ENCODE measurements at places on chromosomes 1 and 21.

DNA sequence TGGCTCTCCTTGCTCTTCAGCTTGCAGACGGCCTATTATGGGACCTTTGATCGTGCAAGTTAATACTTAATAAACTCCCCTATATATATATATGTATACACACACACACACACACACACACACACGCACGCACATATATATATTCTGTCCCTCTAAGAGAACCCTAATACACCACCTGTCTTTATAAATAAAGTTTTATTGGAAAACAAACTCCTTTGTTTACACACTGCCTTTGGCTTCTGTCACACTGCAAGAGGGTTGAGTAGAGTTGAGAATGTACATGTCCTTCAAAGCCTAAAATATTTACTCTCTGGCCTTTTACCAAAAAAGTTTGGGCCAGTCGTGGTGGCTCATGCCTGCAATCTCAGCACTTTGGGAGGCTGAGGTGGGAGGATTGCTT lies 26.2 kb upstream of the SIM2 start:
- DNase-seq: no peak

- no peak for DNase-seq
These were observed 63.8 kb downstream of the TGFB2 start for GRCh38 chr1:218408942-218409341.

GRCh38 chr1:76939817-76940216 lies 72.5 kb downstream of the ST6GALNAC5 start:
- DNase-seq: no peak

DNA sequence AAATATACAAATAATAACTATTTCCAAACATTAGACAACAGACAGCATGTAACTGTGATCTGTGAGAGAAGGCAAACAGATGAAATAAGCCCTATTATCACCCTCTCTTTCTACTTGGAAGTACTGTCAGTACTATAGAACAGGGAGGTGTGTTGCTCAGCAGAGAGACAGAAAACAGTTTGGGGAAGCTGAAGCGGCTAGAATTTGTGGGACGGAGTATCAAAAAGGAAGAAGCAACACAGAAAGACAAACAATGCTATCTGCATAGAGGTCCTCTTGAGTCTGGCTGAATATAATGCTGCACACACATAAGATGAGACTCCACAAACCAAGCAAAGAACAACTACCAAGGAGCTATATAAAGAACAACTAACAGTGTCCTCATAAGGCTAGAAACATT lies 59.4 kb downstream of the ZZZ3 start:
- no peak for DNase-seq

DNA sequence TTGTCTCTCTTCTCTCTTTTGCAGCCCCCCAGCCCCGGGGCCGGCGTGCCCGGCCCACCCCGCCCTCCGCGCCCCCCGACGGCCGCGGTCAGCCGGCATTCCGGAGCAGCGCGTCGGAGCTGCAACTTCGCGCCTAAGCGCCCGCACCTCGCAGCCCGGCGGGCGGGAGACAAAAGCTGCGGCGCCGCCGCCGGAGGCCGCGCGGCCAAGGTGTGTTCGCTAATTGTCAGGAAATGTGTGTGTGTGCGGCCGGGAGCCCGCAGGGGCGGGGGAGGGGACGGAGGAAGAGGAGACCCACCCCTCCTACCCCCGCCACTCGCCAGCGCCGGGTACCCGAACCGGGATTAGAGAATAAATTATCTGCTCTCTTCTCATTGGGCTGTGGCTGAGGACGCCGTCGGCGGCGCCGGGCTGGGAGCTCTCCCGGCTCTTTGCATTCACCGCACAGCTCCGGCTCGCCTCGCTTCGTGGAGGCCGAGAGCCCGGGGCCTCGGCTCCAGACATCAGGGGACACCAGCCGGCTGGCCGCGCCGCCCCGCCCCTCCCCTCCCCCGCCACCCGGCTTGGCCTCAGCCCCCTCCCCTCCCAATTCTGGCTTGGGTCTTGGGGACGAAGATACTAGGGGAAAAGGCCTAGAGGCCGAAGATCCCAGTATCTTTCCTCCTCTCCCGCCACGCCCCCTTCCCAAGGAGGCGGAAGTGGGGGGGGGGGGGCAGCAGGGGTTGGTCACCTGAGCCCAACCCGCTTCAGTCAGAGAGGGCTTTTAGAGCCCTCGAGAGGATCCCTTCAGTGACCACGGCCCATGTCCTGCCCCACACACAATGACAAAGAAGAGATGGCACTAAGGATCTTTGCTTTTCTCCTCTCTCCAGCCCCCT lies 1.3 kb upstream of the BLACAT1 start:
- DNase-seq: no peak

DNA sequence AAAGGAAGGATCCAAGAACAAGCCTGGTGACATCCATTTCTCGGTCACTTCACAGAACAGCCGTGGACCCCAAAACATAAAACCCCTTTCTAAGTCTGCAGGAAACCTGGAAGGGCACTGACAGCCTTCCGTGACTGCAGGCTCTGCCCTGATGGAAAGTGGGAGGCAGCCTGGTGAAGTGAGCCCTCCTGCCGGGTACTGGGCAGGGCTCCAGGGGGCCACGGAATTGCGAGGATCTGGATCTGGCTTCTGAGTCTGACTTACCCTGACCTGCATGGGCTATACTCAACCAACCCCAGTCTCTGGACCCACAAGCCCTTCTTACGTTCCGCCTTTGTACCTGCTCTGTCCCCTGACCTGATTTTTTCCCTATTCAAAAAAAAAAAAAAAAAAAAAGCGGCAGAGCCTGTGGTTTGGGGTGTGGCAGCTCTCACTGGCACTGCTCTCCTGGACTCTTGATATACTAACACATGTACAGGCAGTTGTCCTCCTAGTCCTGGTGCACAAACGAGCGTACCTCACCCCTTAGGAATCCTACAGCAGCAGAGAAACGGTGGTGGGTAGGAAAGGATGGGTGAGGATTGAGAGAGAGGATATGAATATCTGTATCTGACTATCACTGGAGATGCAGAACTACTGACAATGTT lies 82.9 kb downstream of the BEND5 start:
- DNase-seq: no peak

DNA sequence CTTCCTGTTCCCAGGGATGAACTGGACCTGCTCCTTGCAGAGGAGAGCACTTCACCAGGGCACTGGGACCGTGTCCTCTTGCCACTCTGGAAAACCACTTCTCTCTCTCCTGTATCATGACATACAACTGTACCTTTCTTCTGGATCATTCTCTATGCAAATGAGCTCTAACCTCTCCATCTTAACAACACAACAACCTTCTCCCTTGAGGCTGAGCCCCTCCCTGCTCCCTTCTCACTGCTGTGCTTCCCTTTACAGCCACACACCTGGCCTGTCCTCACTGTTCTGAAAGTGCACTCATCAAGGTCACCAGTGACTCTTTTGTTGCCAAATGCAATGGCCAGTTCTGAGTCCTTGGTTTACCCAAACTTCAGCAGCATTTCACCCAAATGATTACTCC lies 54.5 kb upstream of the MRPS6 start:
- no peak for DNase-seq

- peak; percentile 30 for DNase-seq
These were observed 569 bp upstream of the WARS2 start for GRCh38 chr1:119141020-119141424.

- no peak for DNase-seq
These were observed 63.7 kb downstream of the SLX9 start for GRCh38 chr21:45003331-45004058.

DNA sequence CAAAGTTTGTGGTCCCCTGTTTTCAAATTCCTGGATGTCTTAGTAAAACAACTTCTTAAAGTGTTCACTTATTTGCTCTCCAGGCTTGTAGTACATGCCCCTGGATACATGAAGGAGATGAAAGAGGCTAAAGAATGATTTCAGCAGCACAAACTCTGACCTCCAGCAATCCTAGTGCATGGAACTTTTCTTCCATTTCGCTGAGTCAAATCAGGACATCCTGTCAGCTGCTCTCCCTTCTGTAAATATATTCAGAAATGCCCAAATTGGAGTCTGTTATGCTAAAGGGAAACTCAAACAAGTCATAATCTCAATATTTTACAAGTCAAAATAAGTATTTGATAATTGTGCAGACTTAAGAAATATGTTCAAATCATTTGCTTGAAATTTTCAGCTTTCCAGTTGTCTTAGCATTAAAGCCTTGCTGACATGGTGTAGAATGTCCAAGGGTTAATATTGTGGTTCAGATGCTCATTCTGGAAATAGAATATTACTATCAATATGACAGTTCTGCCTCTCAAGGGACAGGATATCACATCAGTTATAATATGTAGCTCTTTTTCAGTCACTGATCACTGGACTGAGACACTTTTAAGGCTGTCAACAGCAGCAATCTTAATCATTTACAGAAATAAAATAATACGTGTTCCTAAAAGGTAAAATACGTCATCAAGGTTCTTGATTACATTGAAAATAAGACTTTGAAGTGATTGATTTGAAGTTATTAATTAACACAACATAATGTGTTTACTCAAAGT lies 1157.3 kb downstream of the PLA2G4A start:
- no peak for DNase-seq

DNA sequence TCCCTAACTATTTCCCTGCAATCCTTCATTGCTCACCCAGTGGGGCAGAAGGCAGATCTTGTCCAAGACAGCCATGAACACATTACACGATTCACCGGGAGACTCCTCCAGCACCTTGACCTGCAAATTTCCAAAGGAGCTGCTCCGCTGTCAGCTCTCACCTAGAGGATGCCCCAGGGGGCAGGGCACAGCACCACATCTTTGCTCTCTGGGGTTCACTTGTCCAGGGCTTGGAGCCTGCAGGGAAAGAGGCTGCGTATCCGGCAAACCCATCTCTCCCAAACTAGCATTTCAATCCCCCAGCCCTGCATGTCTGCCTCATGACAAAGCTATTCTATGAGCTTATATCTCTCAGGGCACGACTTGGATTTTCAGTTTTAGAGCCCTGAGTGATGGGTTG lies 35.1 kb upstream of the OLIG2 start:
- no peak for DNase-seq

DNA sequence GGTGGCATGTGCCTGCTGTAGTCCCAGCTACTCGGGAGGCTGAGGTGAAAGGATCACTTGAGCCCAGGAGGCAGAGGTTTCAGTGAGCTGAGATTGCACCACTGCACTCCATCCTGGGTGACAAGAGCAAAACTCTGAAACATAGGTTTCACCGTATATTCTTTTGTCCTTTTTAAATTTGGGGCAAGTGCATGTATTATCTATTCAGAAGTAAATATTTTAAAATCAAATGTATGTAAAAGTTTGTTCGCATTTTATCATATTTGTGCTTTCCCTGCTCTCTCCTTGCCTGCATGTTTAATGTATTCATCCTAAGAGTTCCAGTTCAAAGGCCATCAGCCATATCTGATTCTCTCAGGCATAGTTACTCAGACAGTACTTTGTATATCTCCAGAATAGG lies 7.9 kb upstream of the UFC1 start:
- DNase-seq: no peak

DNA sequence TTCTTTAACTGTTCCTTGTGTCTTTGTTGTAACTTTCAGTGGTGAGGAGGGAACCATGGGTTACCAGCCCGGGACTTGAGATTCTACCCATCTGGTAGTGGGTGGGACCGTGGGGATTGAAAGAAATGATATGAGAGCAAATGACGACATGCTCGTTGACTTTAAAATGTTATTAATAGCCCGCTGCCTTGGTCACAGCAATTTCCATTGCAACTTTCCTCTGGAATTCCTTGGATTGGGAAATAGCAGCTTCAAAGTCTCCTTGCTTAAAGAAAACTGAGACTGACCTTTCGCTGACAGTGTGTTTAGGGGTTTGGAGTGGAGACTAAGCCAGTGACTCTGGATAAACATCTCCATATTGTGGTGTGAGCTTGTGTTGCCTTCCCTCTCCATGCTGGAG lies 44.2 kb upstream of the MARK1 start:
- no peak for DNase-seq

GRCh38 chr1:95889400-95889799 lies 655.4 kb downstream of the RWDD3 start:
- DNase-seq: no peak

- DNase-seq: no peak
These were observed 175.4 kb downstream of the NTMT2 start for GRCh38 chr1:170321113-170321512.

Measured in CD4-positive, alpha-beta T cell treated with Interleukin-15 for 4 hours (primary cell).